Omental fat pad (tissue), 4 donors: ENCODE measurements at places on chromosomes 12 and 14. TPM values are rescaled to one million over a fixed set of nuclear protein-coding genes. Genes with fewer than 3 reads are reported as not detected.

The NELL2 gene
- 1.1 TPM for total RNA-seq

The BATF gene
- 8.2 TPM for total RNA-seq

The KLRK1 gene
- total RNA-seq: 6.5 TPM

The STAB2 gene
- total RNA-seq: 0.74 TPM

The DBX2 gene
- 0.12 TPM for total RNA-seq

The VRTN gene
- not detected for total RNA-seq

The RAB2B gene
- total RNA-seq: 23.5 TPM

The GDF3 gene
- not detected for total RNA-seq

The PRPH gene
- 4.4 TPM for total RNA-seq

The TSHR gene
- 0.74 TPM for total RNA-seq

The GLS2 gene
- 2.6 TPM for total RNA-seq

The ZBTB1 gene
- 41.3 TPM for total RNA-seq

The GPRC5A gene
- total RNA-seq: 13.2 TPM

The SLC11A2 gene
- 59.6 TPM for total RNA-seq

The PLEKHD1 gene
- not detected for total RNA-seq

The PLEKHG3 gene
- total RNA-seq: 29.6 TPM

The SUPT16H gene
- 55.1 TPM for total RNA-seq

The CMKLR1 gene
- total RNA-seq: 25.1 TPM

The P3H3 gene
- 13.6 TPM for total RNA-seq

The PRIMA1 gene
- 2.3 TPM for total RNA-seq

The MMP19 gene
- total RNA-seq: 283 TPM

The GPR84 gene
- 1.0 TPM for total RNA-seq

The OR6C3 gene
- not detected for total RNA-seq

The KRT5 gene
- 3.6 TPM for total RNA-seq

The SLC38A4 gene
- total RNA-seq: not detected

The TAS2R7 gene
- not detected for total RNA-seq

The PAH gene
- not detected for total RNA-seq

The SOX5 gene
- total RNA-seq: 41.9 TPM

The IFNG gene
- total RNA-seq: not detected

The PIWIL1 gene
- total RNA-seq: not detected

The LRP1-AS gene
- not detected for total RNA-seq

The FSCB gene
- total RNA-seq: 0.19 TPM

The FOXN4 gene
- total RNA-seq: not detected

The KSR2 gene
- under 0.01 TPM for total RNA-seq

The KLRF1 gene
- 0.46 TPM for total RNA-seq

The OR4N2 gene
- 0.09 TPM for total RNA-seq

The NRIP2 gene
- 0.46 TPM for total RNA-seq

The LRRC10 gene
- not detected for total RNA-seq

The BLOC1S1 gene
- total RNA-seq: 234 TPM

The RFX4 gene
- total RNA-seq: not detected

The PPM1H gene
- total RNA-seq: 1.4 TPM

The CELA1 gene
- total RNA-seq: not detected

The KRT8 gene
- total RNA-seq: 110 TPM

The ARHGEF25 gene
- total RNA-seq: 14.7 TPM

The PPP1R36 gene
- 2.7 TPM for total RNA-seq

The TSPAN11 gene
- total RNA-seq: 0.94 TPM

The HHIPL1 gene
- total RNA-seq: 4.1 TPM

The SCN8A gene
- total RNA-seq: 1.4 TPM

The NGB gene
- not detected for total RNA-seq

The INHBC gene
- not detected for total RNA-seq

The SLC7A8 gene
- 40.2 TPM for total RNA-seq

The CCDC197 gene
- total RNA-seq: not detected

The LRRK2 gene
- 15.3 TPM for total RNA-seq

The RIMKLB gene
- 63.7 TPM for total RNA-seq

The SLCO1B1 gene
- not detected for total RNA-seq

The AICDA gene
- not detected for total RNA-seq

The ZDHHC17 gene
- 35.3 TPM for total RNA-seq
